ENCODE measurements at places on chromosomes 2 and 18.

- ATAC-seq = peak; percentile 22
Measured at GRCh38 chr2:240353086-240353798, 82.2 kb upstream of the GPC1 start.

DNA sequence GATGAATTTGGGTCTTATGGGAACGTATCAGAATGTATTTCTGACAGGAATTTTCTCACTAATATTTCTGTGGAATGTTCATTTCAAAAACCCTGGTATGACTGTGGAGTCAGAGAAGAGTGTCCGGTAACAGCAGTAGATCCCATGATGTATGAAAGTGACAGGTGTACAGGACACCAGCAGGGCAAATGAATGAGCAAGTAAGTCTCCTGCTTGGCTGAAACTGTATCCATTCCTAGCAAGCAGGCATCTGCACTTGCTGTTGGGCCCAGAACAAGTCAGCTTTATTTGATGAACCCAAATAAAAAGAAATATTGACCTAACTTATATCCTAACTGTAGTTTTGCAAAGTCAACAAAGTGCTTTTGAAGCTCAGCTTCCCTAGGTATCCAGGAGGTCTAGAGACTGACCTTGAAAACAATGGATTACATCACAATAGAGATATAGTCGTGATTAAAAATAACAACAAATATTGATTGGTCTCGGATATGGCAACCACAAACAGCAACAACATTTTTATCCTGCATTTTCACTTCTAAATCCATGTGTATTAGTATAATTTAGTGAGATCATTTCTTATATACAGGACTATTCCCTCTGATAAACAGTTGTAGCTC, 37.6 kb downstream of the NXPH2 start:
- no peak for ATAC-seq

DNA sequence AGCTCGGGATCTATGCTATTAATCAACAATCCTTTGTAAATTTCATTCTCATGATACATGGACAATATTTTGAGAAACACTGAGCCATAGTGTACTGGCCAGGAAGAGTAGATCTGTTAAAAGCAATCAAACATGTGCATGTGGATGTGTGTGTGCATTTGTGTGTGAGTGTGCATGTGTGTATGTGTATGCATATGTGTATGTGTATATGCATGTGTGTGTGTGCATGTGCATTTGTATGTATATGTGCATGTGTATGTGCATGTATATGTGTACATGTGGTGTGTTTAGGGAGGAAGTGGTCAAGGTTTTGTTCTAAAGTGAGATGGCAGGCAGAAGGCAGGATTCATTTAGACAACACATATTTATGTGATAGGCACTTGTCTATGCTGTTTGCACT, 623.8 kb downstream of the ADCYAP1 start:
- no peak for ATAC-seq

DNA sequence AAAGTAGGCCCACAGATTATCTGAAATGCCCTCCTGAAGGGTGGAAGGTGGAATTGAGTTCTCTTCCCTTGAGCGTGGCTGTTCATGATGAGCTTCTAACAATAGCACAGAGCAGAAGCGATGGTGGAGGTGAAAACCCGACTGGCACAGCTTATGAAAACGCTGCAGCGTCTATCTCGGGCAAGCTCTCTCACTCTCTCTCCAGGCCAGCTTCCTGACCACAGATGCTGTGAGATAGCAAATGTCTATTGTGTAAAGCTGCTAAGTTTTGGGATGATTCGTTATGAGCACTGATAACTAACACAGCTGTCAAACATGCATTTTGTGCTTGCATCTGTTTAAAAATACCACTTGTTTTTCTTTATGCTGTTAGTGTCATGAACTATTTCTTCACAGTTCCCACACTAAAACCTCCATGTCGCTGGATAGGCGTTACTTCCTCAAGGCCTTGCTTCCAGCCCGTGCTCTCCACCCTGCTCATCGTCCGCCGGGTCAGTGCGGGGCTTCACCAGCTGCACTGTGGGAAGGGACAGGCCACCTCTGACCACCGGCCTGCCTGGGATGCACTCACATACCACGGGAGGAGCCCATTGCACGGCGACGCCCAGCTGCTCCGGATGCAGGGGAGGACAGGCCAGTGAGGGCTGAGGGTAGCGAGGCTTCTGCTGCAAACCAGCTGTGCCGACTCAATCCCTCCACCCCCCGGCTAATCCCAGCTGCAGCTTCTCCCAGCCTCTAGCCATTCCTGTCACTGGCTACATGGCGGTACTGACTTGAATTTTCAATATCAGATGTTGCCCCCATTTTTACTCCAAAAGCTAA, 60.0 kb upstream of the OTOS start:
- no peak for ATAC-seq

GRCh38 chr2:136004965-136005364, 19.5 kb upstream of the DARS1 start:
- ATAC-seq = no peak

GRCh38 chr2:72998724-72999123, 72.8 kb downstream of the SFXN5 start:
- no peak for ATAC-seq

- ATAC-seq = no peak
Measured at GRCh38 chr2:9667826-9668225, 37.0 kb upstream of the YWHAQ start.

- ATAC-seq = no peak
Measured at GRCh38 chr2:69734035-69734611, 7.8 kb upstream of the ANXA4 start.

GRCh38 chr2:10406491-10407188, 41.5 kb downstream of the ODC1 start:
- ATAC-seq = no peak

DNA sequence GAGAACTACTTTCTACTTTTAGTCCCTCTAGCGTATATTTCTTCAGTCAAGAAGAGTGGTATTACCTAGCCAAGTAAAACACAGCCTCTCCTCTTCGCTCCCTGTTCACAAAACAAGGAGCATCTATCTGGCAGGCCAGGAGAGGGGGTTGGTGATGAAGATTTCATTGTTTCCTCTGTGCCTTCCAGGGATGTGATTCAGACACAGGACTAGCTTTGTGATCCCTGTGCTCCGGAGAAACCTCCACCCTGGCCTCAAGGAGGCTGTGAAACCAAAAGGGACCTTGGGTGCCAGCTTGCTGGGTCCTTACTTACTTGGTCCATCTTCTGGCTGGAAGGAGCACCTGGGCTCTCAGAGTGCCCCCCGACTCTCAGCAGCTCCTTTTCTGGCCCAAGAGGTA, 5.7 kb downstream of the RHOB start:
- ATAC-seq = no peak

GRCh38 chr2:128308889-128309279, 9.8 kb downstream of the HS6ST1 start:
- no peak for ATAC-seq

- no peak for ATAC-seq
Measured at GRCh38 chr2:1910592-1911246, 166.4 kb upstream of the PXDN start.

DNA sequence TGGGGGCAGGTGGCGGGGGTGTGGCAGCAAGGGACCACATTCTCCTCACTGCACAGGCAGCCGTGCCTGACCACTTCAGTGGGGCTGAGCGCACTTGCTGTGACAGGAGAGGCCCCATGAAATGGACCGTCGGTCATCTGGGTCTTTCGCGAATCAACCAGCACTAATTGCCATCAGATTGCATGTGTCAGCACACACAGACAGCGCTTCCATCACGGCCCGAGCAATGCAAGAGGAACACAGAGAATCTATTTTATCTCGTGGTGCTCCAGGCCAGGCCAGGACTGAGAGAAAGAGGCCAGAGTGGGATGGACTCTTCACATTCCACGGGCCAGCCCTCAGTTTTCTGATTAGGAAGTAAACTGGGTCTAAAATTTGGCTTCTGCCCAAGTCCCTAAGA, 87.0 kb downstream of the EIPR1 start:
- ATAC-seq = no peak

DNA sequence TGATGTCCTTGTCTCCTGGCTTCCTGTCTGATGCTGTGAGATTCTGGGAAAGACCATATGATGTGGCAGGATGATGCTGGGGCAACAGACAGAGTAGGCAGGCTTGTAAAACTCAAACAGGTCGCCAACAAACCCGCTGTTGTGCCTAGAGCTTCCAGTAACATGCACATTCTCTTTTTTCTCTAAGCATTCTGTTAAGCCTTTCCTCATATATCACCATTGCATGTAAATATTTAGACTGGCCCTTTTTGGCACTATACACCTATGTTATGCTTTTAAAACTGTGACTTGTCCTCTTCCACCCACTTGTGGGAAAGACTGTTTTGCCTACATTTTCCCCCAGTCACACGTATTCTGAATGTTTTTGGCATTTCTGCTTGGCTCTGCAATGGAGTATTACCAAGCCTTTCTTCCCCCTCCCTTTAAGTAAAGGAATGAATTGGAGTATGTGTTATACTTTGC, 250.4 kb upstream of the TANK start:
- no peak for ATAC-seq

- no peak for ATAC-seq
Measured at GRCh38 chr2:167940346-167940725, 307.1 kb downstream of the STK39 start.

GRCh38 chr2:70340761-70341476, 39.1 kb upstream of the FAM136A start:
- ATAC-seq = peak; percentile 72

DNA sequence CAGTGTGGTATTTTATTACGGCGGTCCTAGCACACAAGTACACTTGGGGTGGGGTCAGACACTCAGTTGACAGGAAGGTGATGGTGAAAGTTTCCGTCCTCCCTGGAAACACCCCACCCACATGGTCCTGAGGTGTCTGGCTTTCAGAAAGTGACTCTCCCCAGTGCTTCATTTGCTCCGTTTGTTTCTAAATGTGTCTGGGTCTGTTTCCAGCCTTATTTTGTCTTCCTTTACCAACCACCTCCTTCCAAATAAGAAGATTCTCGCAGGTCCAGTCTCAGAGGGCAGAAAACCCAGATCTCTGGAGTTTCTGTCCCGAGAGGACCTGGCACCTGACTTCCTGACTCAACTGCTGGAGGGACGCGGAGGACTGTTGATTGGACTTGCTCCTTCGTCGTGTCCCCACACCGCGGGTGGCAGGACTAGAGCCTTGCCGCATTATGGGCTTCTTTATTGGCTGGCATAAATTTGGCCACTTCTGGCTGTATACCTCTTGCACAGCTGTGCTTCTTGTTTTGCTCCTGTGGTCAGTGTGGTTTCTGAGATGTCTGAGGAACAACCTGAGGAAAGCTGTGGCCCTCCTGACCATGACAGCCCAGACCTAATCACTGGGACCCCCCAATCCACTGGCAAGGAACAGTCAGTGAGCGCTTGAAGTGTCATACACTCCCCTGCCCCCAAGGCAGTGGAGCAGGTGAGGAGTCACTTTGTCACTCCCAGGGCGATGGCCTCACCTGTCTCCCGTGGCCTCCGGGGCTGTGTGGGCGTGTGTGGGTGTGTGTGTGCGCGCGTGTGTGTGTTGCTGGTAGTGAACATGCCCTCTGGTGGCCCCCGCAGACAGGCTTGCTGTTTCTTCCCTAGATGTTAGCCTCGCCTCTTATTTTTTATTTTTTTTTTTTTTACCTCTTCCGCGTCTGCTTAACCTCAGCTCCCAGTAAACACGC, 45.6 kb downstream of the MEX3C start:
- ATAC-seq = peak; percentile 63

- ATAC-seq = no peak
Measured at GRCh38 chr2:5803547-5803946, 111.4 kb downstream of the SOX11 start.

Measured in esophagus mucosa (tissue), 1 donor.